Activated T-helper 2 cell treated with anti-CD3 and anti-CD28 coated beads, Interferon-gamma antibody, Interleukin-2, Interleukin-4, amounts not matched to agents 10 μg/mL and 5 μg/mL and 100 μg/mL, durations not matched to agents 14 hours and 24 hours and 36 hours (primary cell): ENCODE measurements at places on chromosomes 6 and 20.

- no peak overlapping the region for H3K4me3 ChIP-seq
- no peaks in the 10 kb centered on the region for H3K27me3 ChIP-seq
- peaks cover 3% of the 10 kb centered on the region for H3K36me3 ChIP-seq
- H3K4me1 ChIP-seq = peaks cover 5% of the 10 kb centered on the region
- DNase-seq = no peak
Observed at GRCh38 chr20:25048519-25048952, 9.4 kb downstream of the ACSS1 start.

GRCh38 chr6:33722103-33722623 is 10.7 kb upstream of the UQCC2 start:
- H3K4me1 ChIP-seq = peaks cover 2% of the 10 kb centered on the region
- H3K27me3 ChIP-seq = peaks cover 39% of the 10 kb centered on the region
- no peak overlapping the region for H3K27ac ChIP-seq
- no peak overlapping the region for H3K4me3 ChIP-seq

GRCh38 chr6:170088582-170088955 is 202.3 kb downstream of the DLL1 start:
- H3K4me3 ChIP-seq = peak overlapping the region; percentile 83
- H3K36me3 ChIP-seq = peaks cover 3% of the 10 kb centered on the region
- no peak for DNase-seq
- no peaks in the 10 kb centered on the region for H3K27me3 ChIP-seq
- peaks cover 24% of the 10 kb centered on the region for H3K4me1 ChIP-seq

- H3K4me1 ChIP-seq = no peaks in the 10 kb centered on the region
- H3K36me3 ChIP-seq = no peaks in the 10 kb centered on the region
- no peak for DNase-seq
- H3K27ac ChIP-seq = no peak overlapping the region
- H3K27me3 ChIP-seq = peaks cover 1% of the 10 kb centered on the region
Observed at GRCh38 chr20:30816182-30816645, 441.2 kb upstream of the DEFB115 start.

GRCh38 chr20:62772990-62773844 is 23.1 kb upstream of the MRGBP start:
- no peak for DNase-seq
- H3K36me3 ChIP-seq = no peaks in the 10 kb centered on the region
- H3K4me1 ChIP-seq = peaks cover 31% of the 10 kb centered on the region
- no peak overlapping the region for H3K4me3 ChIP-seq
- H3K27ac ChIP-seq = no peak overlapping the region

- H3K4me3 ChIP-seq = no peak overlapping the region
- H3K27me3 ChIP-seq = no peaks in the 10 kb centered on the region
- no peak overlapping the region for H3K27ac ChIP-seq
- peaks cover 53% of the 10 kb centered on the region for H3K36me3 ChIP-seq
Observed at GRCh38 chr6:149761438-149761837, 11.9 kb downstream of the PCMT1 start.

- H3K27me3 ChIP-seq = no peaks in the 10 kb centered on the region
- no peaks in the 10 kb centered on the region for H3K36me3 ChIP-seq
- no peak for DNase-seq
- H3K4me3 ChIP-seq = no peak overlapping the region
- H3K4me1 ChIP-seq = no peaks in the 10 kb centered on the region
Observed at GRCh38 chr20:48246061-48246790, 460.9 kb upstream of the SULF2 start.

GRCh38 chr6:156557251-156557910 is 219.8 kb upstream of the ARID1B start:
- no peak overlapping the region for H3K27ac ChIP-seq
- DNase-seq = no peak
- H3K4me3 ChIP-seq = no peak overlapping the region

GRCh38 chr6:105374010-105374420 is 28.9 kb downstream of the PREP start:
- H3K4me3 ChIP-seq = no peak overlapping the region
- peaks cover 1% of the 10 kb centered on the region for H3K4me1 ChIP-seq
- no peaks in the 10 kb centered on the region for H3K27me3 ChIP-seq
- no peak overlapping the region for H3K27ac ChIP-seq
- H3K36me3 ChIP-seq = peaks cover 46% of the 10 kb centered on the region

DNA sequence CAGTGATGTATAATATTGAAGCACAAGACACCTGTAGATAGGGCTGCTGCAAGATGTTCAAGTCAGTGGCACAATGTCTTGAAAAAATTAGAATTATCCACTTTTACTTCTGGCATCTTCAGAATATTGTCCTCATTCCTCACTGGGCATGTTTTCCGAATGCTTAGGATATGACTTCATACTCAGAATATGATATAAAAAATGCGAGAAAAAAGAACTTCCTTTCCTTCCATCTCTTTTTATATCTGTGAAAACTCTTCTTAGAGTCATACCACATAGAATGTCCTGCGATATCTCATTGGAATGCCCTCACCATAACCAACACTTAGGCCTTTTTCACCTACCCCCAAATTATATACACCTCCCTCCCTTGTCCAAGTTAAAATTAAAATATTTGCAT is 4.6 kb downstream of the MAS1L start:
- H3K27me3 ChIP-seq = peaks cover 8% of the 10 kb centered on the region
- no peak for DNase-seq
- H3K4me3 ChIP-seq = no peak overlapping the region
- H3K4me1 ChIP-seq = no peaks in the 10 kb centered on the region
- H3K36me3 ChIP-seq = no peaks in the 10 kb centered on the region

DNA sequence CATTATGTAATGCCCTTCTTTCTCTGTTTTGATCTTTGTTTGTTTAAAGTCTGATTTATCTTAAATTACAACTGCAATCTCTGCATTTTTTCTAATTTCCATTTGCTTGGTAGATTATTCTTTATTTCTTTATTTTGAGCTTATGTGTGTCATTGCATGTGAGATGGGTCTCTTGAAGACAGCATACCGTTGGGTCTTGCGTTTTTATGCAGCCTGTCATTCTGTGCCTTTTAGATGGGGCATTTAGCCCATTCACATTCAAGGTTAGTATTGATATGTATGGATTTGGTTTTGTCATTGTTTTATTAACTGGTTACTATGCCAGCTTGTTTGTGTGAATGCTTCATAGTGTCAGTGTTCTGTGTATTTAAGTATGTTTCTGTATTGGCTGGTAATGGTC is 84.9 kb upstream of the HMGCLL1 start:
- no peaks in the 10 kb centered on the region for H3K4me1 ChIP-seq
- H3K27me3 ChIP-seq = no peaks in the 10 kb centered on the region
- H3K4me3 ChIP-seq = no peak overlapping the region
- DNase-seq = no peak

DNA sequence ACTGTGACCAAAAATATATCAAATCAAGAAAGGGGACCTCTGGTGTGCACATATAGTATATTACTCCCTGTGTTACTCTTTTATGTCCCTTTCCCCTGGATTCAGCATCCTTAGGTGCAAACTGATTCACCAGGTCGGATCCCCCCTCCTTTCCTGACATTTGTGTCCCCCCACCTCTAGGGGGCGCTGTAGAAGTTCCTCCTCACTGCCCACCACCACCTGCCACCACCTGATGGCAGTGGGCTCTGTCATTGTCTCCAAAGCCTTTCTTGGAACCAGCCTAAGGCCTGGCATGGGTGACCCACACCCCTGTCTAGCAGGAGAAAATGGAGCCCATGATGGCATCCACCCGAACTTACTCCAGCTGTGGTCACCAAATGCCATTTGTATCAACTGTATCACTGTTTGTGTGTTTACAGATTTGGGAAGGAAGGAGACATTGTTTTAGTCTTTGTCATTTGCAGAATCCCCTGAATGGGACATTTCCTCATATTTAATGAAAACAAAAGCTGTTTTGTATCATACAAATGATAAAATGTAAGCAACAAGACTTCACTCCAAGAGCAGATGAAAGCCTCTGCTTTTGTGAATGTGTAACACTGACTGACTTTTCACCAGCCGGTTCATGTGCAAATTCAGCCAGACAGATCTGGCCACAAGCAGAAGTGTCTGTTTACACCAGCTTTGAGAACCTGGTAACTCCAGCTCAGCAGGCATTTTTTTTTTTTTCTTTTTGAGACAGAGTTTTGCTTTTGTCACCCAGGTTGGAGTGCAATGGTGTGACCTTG is 66.2 kb downstream of the ARMC2 start:
- DNase-seq = no peak
- H3K4me3 ChIP-seq = no peak overlapping the region
- H3K4me1 ChIP-seq = peaks cover 4% of the 10 kb centered on the region
- H3K27ac ChIP-seq = no peak overlapping the region
- H3K36me3 ChIP-seq = no peaks in the 10 kb centered on the region

- H3K4me3 ChIP-seq = no peak overlapping the region
- H3K4me1 ChIP-seq = peaks cover 3% of the 10 kb centered on the region
- no peak for DNase-seq
- no peaks in the 10 kb centered on the region for H3K36me3 ChIP-seq
- no peak overlapping the region for H3K27ac ChIP-seq
Observed at GRCh38 chr6:9517806-9518205, 897.1 kb downstream of the TFAP2A start.

DNA sequence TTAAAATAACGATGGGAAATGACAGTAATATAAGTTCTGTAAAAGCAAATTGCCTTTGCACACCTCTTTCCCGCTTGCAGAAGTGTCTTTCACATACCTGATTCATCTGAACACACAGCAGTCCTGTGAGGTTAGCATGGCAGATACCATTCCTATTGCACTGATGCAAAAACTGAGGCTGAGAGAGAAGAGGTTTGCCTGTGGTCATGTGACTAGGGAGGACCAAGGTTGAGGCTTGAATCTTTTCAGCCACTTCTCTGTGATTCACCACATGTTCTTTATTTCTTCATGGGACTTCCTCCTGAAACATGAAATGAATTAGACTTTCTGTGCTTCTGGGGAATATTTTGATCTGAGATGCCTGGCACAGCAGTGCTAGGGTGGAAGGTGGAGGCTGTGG is 92.9 kb downstream of the VEGFA start:
- no peaks in the 10 kb centered on the region for H3K36me3 ChIP-seq
- H3K27ac ChIP-seq = no peak overlapping the region
- peaks cover 11% of the 10 kb centered on the region for H3K27me3 ChIP-seq
- H3K4me3 ChIP-seq = no peak overlapping the region

GRCh38 chr6:148138573-148138972 is 204.1 kb upstream of the SASH1 start:
- no peaks in the 10 kb centered on the region for H3K36me3 ChIP-seq
- no peak overlapping the region for H3K4me3 ChIP-seq
- no peak overlapping the region for H3K27ac ChIP-seq
- DNase-seq = no peak

- H3K27me3 ChIP-seq = peaks cover 6% of the 10 kb centered on the region
- H3K36me3 ChIP-seq = no peaks in the 10 kb centered on the region
- H3K27ac ChIP-seq = no peak overlapping the region
Observed at GRCh38 chr6:24126586-24127192, 674 bp downstream of the NRSN1 start.

- peaks cover 12% of the 10 kb centered on the region for H3K4me1 ChIP-seq
- no peak overlapping the region for H3K4me3 ChIP-seq
- DNase-seq = no peak
- H3K27ac ChIP-seq = no peak overlapping the region
- no peaks in the 10 kb centered on the region for H3K36me3 ChIP-seq
- H3K27me3 ChIP-seq = peaks cover 2% of the 10 kb centered on the region
Observed at GRCh38 chr20:24064915-24065314, 76.3 kb upstream of the GGTLC1 start.

DNA sequence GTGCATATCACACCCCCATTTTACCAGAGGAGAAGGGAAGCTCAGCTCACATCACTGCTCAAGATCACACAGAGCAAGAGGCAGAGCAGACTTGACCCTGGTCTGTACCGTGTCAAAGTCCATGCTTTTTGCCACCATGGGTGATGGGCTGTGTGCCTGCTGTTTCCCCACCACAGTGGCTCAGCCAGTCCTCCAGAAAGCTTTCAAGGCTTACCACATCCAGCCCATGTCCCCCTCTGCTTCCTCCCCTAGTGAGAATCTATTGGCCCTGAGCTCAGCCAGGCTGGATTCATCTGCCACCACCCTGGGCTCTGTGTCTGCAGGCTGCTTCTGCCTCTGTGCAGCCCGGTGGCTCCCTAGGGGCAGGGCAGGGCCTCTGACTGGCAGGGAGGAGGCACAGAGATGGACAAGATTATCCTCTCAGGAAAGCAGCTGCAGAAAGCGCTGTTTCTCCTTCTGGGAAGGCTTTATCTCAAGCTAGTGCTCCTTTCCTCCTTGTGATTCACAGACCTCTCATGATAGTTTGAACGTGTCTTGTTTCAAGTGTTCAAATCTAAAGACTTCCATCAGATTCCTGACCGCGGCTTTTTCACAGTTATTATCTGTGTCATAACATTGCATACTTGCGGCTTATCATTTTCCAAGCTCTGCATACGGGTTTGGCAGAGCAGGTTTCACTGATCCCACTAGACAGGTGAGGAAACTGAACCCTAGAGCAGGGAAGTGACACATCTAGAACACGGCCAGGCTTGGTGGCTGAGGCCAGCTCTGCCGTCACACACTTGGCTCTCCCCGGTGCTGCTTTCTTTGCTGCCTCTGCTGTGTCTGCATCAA is 37.4 kb downstream of the VEGFA start:
- DNase-seq = no peak
- H3K27ac ChIP-seq = no peak overlapping the region
- peaks cover 10% of the 10 kb centered on the region for H3K4me1 ChIP-seq
- no peak overlapping the region for H3K4me3 ChIP-seq
- H3K27me3 ChIP-seq = peaks cover 2% of the 10 kb centered on the region

DNA sequence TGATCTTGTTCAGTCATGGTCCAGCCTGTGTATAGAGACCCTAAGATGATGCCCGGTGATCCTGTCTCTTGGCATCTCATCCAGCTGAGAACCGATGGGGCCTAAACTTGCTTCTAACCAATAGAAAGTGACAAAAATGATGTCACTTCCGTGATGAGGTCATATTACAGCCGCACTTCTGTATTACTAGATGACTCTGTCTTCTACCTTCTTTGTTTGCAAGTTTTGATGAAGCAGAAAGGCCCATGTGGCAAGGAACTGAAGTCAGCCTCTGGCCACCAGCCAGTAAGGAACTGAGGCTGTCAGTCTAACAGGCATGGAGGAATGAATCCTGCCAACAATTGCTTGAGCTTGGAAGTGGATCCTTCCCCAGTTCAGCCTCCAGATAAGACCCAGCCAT is 32.8 kb upstream of the HLA-C start:
- H3K36me3 ChIP-seq = no peaks in the 10 kb centered on the region
- peaks cover 36% of the 10 kb centered on the region for H3K27me3 ChIP-seq
- H3K27ac ChIP-seq = no peak overlapping the region
- DNase-seq = no peak
- H3K4me1 ChIP-seq = peaks cover 7% of the 10 kb centered on the region

DNA sequence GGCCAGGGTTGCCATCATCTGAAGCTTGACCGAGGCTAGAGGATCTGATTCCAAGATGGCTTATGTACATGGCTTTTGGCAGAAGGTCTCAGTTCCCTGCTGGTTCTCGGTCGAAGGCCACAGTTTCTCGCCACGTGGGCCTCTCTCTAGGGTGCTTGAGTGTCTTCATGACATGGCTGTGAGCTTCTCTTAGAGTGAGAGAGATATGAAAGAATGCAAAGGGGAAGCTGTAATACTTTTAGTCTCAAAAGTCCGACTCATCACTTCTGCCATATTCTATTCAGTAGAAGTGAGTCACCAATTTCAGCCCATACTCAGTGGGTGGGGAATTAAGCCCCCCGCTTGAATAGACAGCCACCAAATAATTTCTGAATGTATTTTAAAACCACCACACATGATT is 94.2 kb downstream of the UTRN start:
- H3K4me1 ChIP-seq = peaks cover 28% of the 10 kb centered on the region
- no peak overlapping the region for H3K27ac ChIP-seq
- no peak for DNase-seq
- H3K27me3 ChIP-seq = no peaks in the 10 kb centered on the region
- H3K4me3 ChIP-seq = no peak overlapping the region
